GM20000 (cell line): ENCODE measurements at places on chromosomes 2 and 18.

- no peak for DNase-seq
Measured at GRCh38 chr2:2026851-2027250, 282.5 kb upstream of the PXDN start.

DNA sequence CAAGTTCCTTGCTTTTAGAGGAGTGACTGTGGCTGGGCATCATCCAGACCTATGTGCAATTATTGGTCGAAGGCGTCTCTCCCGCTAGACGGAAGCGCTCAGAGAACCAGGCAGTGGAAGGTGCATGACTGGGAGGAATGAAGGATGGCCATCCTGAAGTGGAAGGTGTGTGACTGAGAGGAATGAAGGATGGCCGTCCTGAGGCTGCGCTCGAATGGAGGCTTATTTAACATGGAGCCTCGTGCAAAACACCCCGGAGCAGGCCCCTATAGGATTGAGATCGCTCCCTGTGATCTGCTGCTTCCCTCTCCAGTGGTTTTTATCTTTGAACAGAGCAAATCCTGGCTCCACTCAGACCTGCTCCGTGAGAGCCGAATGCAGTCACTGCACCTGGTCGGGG lies 140.2 kb upstream of the ID2 start:
- no peak for DNase-seq

GRCh38 chr2:196925768-196926561 lies 542 bp downstream of the PGAP1 start:
- DNase-seq: peak; percentile 51

DNA sequence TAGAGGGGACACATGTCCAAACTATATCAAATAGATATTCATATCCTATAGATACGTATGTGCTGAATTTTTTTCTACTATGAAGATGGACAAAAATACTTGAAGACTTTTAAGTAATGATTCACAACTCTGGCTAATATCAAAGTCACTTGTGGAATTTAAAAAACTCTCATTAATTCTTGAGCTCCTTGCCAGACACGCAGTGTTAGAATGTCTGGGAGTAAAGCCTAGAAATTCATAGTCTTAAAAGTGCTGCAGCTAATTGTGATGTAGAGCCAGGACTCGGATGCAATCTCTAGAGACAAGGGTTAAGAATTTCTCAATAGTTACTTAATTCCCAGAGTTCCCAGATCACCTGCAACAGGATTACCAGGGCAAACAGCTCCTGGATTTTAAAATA lies 107.4 kb downstream of the ARL6IP6 start:
- no peak for DNase-seq

DNA sequence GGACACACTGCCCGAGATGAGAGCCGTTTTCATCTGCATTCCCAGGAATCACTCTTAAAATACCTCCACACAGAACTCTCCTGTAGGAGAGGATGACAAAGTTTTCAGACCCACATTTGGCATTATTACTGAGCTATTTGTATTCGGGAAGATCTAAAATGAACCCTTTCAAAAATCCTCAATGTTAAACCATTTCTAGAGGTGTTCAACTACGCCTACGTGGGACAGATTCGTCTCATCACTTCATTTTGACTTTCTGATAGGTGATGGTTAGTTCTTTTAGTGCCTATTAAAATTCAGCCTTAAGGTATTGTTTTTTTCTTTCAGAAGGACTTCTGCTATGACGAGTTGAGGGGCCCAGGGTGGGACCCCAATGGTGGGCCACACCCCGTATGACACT lies 71.4 kb upstream of the MGAT4A start:
- no peak for DNase-seq

DNA sequence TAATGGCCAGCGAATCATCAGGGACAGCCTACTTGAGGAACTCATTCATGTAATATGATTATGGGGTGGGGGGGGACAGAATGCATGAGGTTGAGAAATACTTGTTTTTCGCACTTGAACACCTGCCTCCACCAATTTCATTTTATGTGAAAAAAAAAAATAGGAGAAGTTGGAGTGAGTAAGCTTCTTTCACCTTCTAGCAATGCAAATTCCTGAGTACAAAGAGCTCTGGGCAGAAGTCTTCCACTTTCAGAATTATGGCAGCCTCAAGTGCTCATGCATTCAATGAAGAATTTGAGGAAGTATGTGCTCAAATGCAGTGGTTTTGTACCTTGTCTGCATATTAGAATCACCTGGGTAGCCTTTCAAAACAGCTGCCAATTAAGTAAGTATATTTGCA lies 40.1 kb upstream of the GPD2 start:
- DNase-seq: peak; percentile 68
